ENCODE measurements at places on chromosomes 3 and 15.

DNA sequence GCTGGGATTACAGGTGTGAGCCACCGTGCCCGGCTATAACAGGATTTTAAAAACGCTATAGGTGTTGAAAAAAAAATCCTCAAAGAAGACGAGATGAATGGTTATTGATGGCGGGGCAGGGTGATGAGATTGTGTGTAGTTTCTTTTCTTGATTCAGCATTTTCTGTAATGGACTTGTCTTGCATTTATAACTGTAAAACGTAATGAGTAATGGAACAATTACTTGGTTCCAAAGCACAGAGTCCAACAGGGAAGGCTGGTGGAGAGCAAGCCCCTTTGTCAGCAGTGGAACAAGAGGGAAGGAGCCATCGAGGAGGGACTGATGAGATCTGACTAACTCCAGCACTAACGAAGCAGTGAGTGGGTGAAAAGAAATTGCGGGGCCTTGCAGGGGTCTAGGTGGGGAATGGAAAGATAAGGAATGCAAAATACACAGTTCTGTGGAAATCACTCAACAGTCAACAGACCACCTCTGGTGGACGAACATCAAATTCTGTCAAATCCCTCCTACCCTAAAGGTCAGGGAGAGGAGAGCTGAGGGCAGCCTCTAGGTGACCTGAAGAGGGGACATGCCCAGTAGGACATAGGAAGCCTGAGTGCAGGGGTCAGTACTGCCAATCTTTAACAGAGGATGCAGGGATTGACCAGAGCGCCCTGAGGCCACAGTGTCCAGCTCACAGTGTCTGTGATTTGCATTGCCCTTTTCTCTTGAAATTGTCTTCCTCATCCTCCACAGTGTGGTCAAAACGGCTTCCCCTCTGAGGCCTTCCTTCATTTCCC lies 23.1 kb upstream of the CDCP1 start:
- no peak for DNase-seq

DNA sequence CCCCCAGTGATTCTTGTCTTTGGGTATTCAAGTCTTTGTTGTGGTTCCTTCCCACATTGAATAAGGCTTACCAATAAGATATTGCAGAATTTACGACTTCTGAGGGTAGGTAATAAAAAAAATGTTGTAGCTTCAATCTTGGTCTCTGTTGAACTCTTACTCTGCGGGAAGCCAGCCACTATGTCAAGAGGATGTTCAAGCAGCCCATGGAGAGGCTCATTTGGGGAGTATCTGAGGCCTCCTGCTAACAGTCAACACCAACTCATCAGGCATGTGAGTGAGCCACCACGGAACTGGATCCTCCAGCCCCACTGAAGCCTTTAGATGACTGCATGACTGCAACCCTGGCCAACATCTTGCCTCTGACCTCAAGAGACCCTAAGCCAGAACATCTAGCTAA lies 3.2 kb upstream of the TBC1D23 start:
- no peak for DNase-seq

DNA sequence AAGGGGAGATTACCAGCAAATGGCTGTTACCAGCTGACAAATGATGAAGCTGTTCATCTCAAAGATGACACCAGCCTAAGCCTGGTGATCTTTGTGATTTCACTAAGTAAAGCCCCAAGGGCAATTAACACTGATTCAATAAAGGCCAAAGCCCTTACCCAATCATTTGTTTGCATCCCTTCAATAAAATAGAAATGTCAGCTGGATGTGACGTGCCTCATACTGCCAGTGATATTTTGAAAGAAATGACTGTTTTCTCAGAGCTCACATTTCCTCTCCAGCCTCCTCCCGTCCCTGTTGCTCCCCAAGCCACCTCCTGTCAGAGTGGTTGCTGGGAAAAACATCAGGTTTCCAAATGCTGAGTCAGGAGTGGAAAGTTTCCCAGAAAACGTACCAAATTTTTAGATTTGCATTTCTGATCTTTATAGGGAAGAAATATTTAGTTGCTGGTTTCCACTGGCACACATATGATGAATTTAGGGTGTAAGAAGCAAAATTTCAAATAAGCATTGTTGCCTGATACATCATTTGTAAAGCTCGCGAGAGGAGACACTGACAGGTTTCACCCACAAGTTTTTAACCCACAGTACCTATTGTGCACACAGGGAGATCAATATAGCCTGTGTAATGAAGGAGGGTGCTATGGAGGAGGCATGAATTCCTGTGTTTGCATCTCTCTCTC lies 21.0 kb downstream of the C2CD4A start:
- no peak for DNase-seq

- no peak for DNase-seq
These were observed 59.3 kb upstream of the UBE2E1 start for GRCh38 chr3:23746441-23746840.

- no peak for DNase-seq
These were observed 112.3 kb downstream of the BDH1 start for GRCh38 chr3:197443506-197443905.

GRCh38 chr3:186298876-186299275 lies 63.2 kb downstream of the DGKG start:
- no peak for DNase-seq

DNA sequence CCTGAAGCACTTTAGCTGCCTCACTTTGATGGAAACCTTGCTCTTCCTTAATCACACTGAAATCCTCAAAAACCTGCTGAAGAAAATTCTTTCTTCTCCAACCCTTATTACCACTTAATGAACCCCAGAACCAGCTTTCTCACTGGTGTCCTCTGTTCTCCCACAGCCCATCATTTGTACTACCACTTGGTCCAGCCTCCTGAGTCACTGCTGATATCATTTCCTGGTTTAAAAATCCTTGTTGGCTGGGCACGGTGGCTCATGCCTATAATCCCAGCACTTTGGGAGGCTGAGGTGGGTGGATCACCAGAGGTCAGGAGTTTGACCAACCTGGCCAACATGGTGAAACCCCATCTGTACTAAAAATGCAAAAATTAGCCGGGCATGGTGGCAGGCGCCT lies 418.6 kb upstream of the KCNMB2 start:
- DNase-seq: no peak

- no peak for DNase-seq
These were observed 6.5 kb upstream of the CPEB1 start for GRCh38 chr15:82653483-82654168.

GRCh38 chr15:89820666-89821611 lies 6.3 kb upstream of the ANPEP start:
- DNase-seq: no peak

GRCh38 chr3:39287216-39288164 lies 7.7 kb upstream of the CX3CR1 start:
- DNase-seq: no peak

DNA sequence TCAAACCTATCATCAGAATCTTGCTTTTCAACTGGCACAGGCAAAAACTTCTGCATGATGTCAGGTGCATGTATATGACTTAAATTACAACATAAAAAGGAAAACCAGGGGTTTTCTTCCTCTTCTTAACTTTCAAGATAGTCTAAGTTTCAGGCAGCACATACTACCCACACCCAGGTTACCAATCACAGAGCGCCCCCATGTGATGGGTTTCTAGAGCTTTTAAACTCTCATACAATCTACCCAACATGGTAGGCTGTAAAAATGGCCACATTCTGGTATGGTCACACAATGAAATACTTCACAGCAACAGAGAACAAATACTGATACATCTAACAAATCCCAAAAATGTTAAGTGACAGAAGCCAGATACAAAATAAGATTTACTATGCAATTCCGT lies 7.4 kb downstream of the MESD start:
- no peak for DNase-seq

GRCh38 chr15:29018995-29019976 lies 133.5 kb downstream of the APBA2 start:
- no peak for DNase-seq

DNA sequence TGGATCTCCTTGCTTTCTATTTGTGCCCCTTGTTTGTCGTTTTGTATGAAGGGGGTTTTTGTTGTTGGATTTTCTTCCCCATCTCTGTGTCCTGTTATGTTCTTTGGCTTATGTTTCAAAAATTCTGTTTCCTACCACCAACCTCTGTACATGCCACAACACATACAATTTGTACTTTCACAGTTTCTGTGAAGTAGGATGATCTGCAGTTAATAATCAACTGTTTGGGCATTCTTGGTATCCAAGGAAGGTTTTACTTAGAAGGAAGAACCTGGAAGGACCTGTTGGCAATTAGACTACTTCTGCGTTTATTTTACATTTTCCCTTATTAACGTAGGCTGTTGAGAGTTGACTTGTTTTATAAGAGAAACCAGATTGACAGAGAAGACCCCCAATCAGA lies 8.3 kb downstream of the SETD5 start:
- DNase-seq: no peak

DNA sequence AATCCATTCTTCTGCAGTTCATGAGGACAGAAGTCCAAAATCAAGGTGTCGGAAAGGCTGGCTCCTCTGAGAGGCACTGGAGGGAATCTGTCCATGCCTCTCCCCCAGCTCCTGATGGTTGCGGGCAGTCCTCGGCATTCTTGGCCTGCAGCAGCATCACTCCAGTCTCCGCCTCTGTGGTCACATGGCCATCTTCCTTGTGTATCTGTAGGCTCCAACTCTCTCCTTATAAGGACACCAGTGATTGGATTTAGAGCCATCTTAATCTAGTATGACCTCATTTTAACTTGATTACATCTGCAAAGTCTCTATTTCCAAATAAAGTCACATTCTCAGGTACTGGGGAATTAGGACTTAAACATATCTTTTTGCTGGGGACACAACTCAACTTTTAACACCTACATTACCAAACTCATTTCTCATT lies 56.0 kb upstream of the FLNB start:
- no peak for DNase-seq

DNA sequence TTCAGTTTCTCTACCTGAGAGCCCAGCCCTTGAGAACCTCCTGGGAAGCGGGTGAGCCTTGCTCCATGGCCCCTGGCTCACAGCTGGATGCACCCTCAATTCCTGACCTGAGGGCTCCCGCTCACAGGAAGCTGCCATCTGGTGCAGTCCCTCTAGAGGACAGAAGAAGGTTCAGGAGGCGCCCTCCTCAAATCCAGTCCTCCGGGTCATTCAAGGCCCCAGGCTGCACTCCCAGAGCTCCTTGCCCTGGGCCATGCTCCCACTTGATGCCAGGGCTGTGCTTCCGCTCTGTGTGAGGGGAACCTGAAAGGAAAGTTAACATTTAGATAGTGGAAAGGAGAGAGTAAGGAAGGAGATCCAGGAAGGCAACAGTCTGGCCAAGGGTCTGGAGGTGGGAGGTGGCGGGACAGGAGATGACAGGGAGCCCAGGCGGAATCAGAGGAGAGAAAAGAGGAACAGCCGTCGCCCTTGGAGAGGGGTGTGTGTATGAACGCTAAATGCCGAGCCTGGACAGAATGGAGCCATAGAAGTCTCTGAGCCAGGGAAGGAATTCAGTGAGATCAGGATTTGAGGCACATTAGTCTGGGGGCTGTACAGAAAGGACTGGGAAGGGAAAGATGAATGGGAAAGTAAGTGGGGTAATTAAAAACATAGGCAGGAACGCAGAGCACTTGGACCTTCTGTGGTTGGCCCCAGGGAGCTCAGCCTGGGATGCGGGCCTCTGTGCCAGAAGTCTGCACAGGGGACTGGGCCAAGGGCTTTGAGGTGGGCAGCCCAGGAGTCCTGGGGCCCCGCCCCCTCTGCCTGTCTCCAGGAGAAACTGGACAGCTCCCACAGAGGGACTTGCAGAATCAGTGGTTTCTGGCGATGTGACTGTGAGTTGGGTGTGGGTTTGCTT lies 26.1 kb downstream of the TBC1D21 start:
- no peak for DNase-seq

DNA sequence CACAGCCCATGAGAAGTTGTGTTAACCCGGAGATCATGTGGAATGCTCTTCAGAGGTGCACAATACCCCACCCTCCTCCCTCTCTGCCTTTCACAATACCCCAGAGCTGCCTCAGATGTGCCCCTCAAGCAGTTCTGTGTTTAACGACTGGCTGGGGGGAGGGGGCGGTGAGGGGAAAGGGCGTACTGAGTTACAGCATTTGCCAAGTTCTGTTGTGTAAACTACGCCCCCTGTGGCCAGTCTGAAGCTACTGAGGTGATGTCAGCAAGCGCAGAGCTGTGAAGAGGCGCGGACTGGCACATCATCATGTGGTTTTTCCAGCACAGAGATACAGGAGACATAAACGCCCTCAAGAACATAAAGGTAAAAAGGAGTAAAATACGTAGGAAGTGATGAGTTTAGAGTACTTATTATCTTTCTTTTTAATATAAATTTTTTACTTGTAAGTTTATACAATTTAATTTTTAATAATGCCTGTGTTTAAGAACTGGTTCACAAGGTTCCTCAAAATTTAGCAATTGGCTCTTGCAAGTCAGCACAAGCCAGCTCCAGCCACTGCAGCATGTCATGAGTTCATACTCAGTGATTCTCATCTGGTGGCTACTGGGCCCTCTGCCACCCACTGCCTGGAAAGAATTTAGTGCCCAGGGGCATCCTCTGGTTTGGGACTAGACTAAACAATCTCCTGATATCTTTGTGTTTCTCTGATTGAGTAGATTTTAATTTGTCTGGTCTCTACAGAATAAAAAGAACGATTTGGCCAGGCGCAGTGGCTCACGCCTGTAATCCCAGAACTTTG lies 1.7 kb downstream of the EPB42 start:
- DNase-seq: no peak

DNA sequence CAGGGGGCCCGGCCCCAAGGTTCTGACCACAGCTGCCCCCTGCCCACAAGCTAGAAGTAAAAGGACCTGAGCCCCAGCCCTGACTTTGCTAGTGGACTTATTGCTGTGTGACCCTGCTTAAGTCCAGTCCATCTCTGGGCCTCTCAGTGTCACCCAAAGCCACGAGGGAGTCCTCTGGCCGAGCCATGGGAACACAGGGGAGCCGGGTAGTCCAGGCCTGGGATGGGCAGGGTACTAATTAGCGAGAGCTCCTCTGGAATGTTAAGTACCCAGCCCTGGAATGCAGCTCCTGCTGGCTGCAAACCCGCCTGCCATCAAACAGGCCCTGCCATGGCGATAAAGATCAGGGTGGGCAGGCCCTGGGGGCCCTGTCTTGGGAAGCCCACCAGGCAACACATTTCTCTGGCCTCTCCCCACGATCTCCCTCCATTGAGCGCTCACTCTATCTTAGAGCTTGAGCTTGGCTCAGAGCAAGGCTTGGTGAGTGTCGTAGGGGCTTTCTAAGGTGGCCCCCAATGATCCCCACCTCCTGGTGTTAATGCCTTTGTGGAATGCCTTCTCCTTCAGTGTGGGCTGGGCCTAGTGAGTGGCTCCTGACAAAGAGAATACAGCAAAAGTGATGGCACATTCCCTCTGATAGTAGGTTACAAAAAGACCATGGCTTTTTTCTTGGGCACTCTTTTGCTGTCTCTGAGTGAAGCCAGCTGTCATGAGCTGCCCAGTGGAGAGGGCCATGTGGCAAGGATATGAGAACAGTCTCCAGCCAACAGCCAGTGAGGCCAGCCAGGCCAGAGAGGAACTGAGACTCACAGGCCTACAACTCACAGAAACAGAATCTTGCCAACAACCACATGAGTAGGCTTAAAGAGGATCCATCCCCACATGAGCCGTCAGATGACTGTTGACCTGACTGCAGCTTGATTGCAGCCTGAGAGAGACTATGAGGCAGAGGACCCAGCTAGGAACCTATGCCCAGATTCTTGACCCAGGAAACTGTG lies 133.1 kb downstream of the SMAD6 start:
- DNase-seq: no peak

- DNase-seq: no peak
These were observed 337.8 kb downstream of the FEZF2 start for GRCh38 chr3:62035402-62036057.

Data from GM12892 (cell line).